Left ventricle myocardium inferior (tissue), 1 donor: ENCODE measurements at places on chromosomes 16 and 17. TPM values are rescaled to one million over a fixed set of nuclear protein-coding genes. Genes with fewer than 3 reads are reported as not detected.

Gene MYH13
- total RNA-seq: not detected

Gene VPS35
- 74.6 TPM for total RNA-seq

Gene SEPTIN12
- not detected for total RNA-seq

Gene CDH16
- not detected for total RNA-seq

Gene KRTAP1-5
- not detected for total RNA-seq
